ENCODE measurements at places on chromosomes 12 and 14.

GRCh38 chr12:84148335-84148734 is 764.3 kb downstream of the SLC6A15 start:
- DNase-seq, result no peak

DNA sequence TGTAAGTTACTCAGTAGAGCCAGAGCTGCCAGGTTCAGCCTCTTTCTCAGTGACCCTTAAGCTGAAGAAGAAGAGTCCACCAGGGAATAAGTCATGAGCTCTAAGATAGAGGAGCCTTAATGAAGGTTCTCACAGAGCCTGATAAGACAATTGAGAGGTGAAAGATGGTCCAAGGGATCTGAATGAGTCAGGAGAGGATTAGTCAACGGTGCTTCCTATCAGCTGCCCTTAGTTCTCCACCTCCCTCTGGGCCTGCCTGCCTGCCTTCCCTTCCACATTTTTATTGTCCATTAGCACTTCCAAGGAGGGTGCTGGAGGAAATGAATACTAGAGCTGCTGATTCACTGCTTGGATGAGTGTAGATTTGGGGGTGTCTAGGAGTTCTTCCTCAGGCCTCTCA is 161.7 kb upstream of the RMST start:
- no peak for DNase-seq

DNA sequence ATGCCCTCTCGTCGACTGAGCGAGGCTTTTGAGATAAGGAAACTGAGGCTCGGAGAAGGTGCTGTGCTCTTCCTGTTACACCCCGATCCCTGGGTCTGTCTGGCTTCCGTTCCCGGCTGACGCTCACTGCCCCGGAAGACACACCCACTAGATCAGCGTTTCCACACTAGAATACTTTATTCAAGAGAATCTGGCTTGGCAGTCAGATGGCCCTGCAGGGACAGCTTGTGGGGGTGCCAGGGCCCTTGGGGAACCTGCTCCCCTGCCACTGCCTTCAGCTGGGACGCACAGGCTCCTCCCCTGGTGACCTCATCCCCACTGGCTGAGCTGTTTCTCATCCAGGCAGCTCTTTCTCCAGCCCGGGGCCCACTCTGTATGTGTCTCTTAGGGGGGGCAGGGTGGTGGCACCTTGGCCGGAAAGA is 13.7 kb downstream of the PGF start:
- no peak for DNase-seq

DNA sequence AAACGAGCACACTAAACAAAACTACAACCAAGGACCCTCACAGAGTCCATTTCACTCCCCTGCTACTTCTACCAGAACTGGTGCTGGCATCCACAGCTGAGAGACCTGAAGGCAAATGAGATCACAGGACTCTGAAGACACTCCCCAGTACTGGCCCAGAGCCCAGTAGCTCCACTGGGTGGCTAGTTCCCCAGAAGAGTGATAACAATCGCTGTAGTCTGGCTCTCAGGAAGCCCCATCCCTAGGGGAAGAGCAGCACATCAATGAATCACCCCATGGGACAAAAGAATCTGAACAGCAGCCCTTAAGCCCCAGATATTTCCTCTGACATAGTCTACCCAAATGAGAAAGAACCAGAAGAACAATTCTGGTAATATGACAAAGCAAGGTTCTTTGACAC is 190.7 kb upstream of the BMP4 start:
- DNase-seq, result no peak

GRCh38 chr14:104177411-104177810 is 39.0 kb downstream of the KIF26A start:
- no peak for DNase-seq

DNA sequence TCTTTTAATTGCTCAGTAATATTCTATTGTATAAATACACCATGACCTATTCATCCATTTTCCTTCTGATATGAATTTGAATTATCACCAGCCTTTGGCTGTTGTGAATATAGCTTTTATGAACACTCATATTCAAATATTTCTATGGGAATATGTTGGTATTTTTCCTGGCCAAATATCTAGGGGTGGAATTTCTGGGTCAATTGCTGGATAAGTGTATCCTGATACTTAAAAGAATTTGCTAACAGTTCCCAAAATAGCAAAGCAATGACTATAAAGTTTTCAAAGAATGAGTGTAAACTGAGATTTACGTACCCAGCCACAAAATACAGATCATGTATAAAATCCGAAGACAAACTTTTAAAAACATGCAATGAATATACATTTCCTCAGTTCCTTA is 148.7 kb upstream of the CLEC14A start:
- DNase-seq, result no peak

DNA sequence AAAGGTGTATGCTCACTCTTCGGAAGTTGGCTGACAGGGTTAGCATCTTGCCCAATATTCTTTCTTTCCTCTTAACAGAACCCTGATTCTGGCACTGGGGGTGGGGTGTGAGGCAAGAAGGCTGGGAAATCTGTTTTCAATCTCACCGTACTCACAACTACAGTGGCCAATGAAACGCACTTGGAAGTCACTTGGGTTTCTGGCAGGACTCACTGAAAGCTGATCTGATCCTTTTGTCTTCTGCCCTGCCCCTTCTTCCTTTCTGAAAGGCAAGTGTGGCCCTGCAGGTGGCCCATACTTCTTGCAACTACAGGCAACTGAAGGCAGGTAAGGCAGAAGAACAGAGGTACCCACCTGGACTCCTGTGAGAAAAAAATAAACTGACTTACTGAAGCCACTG is 106.9 kb downstream of the STXBP6 start:
- peak; percentile 72 for DNase-seq

DNA sequence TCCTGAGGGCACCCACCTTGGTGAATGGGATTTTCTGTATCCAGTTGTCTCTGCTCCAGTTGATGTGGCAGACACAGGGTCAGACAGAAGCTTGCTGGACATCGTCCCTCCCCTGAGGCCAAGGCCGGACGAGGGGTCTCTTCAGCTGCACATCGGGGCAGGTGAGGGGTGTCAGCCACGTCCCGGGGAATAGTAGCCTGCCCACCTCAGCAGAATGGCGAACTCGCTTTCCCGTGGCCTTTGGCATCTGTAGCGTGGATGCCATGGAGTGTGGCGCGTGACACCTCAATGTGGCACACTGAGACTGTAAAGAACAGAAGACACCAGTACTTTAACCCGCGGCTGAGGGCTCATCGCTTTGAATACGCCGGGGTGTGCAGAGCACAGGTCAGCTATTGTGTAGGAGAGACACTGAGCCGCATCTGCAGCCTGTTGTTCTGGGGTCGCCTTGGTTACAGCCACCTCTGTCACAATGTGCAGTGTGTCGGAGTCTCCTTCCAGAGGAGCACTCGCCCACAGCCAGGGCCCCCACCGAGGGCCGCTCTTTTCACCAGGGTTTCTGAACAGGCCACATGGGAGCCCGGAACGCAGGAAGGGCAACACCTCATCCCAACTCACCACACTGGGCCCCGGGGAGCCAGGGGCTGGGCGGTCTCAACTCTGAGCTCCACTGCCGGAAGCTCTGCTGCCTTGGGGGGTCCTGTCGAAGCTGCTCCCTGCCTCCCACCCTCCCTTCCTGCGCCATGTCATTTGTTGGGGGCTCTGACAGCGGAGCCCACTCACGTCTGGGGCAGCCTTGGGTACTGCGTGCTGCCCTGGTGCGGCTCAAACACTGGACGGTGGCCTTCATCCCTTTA is 77.0 kb downstream of the ADGRD1 start:
- no peak for DNase-seq

DNA sequence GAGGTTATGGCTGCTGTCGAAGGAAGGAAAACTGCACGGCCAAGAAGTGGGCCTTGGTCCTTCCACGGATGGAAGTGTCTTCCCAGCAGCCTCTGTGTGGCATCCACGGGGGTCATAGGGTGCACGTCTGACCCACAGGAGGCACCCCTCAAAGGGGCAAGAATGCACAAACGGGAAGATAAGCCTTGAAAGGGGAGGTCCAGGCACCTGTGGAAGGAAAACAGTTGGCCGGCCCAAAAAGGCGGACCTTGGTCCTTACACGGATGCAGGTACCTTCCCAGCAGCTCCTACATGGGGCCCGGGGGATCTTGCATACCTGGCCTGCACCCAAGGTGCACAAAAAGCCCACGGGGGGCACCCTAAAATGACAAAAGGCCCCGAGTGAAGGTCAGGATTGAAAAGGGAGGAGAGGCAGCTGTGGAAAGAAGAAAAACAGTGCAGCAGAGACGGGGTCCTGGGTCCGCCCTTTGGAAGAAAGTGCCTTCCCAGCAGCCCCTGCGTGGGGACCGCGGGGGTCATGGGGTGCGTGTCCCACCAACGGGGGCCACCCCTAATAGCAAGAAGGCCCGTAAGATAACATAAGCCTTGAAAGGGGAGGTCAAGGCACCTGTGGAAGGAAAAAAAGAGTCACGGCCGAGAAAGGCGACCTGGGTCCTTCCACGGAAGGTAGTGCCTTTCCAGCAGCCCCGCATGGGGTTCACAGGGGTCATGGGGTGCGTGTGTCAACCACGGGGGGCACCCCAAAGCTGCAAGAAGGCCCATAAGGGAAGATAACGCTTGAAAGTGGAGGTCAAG is 276.1 kb downstream of the ALG10 start:
- no peak for DNase-seq

DNA sequence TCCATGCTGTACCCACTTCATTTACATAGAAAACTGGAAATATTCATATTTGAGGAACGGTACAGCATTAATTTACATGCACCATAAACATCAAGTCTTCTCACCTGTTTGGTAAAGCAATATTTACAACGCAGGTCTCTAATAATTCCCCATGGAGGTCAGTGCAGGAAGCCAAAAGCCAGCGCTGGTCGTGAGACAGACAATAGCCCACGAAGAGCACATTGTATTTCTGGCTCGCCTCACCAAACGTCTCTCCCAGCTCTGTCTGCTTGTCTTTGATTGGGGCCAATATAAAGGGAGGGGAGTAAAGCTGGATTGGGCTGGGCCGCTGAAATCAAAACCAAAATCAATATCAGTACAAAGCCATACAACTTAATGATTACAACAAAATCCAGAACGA is 302.1 kb downstream of the MED13L start:
- no peak for DNase-seq

DNA sequence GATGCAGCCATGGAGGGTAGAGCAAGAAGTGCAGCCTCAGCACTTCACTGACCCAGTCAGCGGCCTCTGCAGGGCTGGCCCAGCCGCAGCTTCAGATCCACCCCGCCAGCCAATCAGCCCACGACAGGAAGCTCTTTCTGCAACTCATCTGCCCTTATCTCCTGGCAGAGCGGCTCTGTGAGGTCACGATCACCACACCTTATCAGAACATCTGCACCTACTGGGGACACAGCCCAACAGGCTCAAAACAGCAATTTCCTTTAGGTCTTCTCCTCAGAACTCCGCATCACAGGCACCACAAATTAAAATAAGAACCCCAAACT is 287.3 kb downstream of the BCL11B start:
- no peak for DNase-seq

Data from MM.1S (cell line).